ENCODE measurements at places on chromosomes 2 and 18.

GRCh38 chr2:157311706-157312105, 13.9 kb downstream of the ERMN start:
- DNase-seq, result no peak

DNA sequence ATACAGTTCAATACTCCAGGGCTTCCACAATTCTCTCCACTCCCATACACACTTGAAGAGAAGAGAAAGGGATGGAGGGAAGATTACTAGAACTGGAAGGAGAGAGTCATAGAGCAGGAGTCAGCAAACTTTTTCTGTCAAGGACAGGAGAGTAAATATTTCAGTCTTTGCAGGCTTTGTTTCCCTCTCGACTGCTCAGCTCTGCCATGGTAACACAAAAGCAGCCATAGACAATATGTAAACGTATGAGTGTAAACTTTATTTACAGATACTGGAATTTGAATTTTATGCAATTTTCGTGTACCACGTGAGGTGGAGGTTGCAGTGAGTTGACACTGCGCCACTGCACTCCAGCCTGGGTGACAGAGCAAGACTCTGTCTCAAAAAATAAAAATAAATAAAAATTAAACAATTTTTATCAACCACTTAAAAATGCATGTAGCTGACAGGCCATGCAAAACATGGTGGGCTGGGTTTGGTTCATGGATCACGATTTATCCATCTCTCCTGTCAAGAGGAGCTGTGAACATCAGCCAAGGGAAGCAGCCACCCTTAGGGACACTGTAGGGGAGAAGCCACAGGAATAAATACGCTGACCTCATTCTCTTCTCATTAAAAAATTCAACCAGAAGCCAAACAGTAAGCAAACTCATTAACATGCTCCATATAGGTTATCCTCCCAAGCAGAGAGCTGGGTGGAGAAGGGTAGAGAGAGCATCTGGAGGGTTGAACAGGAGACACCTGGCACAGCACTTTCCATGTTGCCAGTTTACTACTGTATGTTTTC, 266.4 kb upstream of the FN1 start:
- no peak for DNase-seq

DNA sequence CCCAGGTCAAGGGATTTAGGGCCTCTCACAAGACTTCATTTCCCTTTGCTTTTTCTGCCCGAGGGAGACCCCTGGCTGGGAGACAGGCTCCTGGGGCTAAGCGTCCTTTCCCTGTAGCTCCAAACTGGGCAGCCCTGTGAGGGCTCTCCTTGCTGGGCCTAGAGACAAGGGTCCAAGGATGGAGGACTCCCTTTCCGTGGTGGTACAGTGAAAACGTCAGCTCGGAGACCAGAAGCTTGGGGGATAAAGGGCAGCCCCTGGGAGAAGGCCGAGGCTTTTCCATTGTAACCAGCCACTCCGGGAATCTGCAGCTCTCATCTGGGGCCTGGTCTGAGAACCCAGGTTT, 2.3 kb downstream of the SIX2 start:
- DNase-seq, result no peak

- no peak for DNase-seq
These were observed 198.9 kb upstream of the SH3BP4 start for GRCh38 chr2:234752966-234753365.

- DNase-seq, result no peak
These were observed 191.7 kb downstream of the ANKRD36C start for GRCh38 chr2:95799892-95800291.

Measured in Panc1 (cell line).